ENCODE measurements at places on chromosomes 16 and 17.
A peak's percentile ranks its signal among the peaks of the same experiment; 100 is the strongest.

DNA sequence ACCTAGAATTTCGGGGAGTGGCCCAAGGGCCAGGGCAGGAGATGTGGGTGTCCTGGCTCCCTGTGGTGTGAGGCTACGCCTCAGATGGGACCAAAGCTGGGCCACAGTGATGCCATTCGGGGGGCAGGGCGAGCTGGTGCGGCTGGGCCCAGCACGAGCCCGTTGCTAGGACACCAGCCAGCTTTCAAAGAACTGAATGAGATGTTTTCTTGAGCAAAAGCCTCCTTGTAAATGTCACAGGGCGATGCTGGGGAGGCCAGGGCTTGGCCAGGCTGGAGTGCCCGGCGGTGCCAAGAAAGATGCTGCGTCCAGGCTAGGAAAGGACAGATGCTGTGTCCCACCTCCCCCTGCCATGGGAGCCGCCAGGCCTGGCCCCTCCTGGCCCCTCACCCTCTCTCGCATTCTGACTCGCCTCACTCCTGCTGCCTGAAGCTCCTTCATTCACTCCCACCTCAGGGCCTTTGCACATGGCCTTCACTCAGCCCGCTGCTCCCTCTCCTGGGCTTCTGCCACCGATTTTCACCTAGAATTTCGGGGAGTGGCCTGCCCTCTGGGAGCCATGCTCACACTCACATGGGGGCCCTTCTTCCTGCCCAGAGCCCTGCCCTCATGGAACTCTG, 39.1 kb downstream of the CPNE2 start:
- no peak for DNase-seq

- no peak for DNase-seq
Observed at GRCh38 chr17:62578757-62579487, 48.5 kb upstream of the MRC2 start.

DNA sequence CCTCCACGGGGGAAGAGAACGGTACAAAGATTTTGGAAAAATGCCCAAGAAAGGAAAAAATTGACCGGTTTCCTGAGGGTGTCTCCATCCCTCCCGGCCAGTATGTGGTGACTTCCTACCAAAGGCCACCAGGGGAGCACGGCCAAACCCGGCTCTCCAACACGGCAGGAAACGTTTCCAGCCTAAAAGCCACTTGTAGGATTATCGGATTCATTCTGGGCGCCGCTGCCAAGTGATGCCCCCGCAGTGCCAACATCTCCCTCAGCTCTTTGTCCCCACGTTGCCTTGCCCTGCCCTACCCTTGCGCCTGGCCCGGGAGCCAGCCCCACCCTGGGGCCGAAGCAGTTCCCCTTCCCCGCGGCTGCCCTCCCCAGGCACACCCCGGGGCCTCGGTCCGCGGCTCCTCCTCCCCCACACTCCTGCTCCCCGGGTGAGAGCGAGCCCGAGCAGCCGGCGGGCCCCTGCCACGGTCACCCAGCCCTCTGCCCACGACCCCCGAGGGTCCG, 688 bp downstream of the CRK start:
- peak; percentile 19 for DNase-seq

DNA sequence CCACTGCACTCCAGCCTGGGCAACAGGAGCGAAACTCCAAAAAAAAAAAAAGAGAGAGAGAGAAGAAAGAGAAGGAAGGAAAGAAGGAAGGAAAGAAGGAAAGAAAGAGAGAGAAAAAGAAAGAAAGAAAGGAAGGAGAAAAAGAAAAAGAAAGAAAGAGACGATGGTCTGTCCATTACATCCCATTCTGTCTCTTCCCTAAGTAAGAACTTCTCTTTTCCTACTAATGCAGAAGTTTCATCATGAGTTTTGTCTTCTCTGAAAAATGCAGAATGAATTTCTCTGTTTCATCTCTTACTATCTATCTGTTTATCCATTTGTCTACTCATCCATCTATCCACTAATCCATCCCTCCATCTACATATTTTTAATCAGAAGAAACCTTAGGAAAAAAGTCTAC, 94.9 kb upstream of the MED13 start:
- no peak for DNase-seq

DNA sequence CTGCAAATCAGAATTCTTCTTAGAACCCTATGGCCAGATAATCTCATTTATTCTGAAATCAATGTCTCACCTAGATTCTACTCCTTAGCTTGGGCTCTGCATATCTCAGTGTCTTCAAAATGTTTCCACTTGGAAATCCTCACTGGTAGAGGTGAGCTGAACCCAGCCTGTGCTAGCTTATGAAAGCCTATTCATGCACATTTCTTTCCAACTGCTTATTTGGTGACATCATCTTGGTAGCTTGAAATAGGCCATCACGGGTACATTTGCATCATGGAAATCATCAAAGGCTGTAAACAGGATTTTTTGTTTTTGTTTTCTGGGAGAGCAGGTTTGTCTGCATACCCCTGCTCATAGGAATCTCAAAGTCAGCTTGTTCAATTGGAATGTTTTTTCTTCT, 130.8 kb downstream of the KCNJ18 start:
- no peak for DNase-seq

DNA sequence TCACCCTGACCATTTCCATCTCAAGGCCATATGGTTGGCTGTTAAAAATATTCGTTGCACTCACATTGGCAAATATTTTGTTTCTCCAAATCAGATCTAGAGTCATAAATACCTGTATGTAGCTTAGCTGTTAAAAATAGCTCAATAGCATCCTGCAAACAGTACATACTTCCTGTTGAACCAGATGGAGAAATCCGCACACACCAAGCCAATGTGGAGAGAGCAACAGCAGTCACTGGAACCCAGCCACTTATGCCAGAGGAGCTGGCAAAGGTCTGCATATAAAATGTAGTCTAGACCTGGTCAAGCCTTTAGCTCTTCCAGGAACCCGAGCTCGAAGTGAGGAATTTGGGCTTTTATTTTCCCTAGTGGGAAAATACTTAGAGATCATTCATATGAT, 146.4 kb upstream of the KCNJ16 start:
- DNase-seq = no peak

Data from activated T-helper 9 cell treated with anti-CD3 and anti-CD28 coated beads, Interleukin-2, amount 50 U/mL, for 16 hours (primary cell).